Inflammatory macrophage treated with lipopolysaccharide for 1 hour (primary cell): ENCODE measurements at places on chromosomes 11 and 22.
A peak's percentile ranks its signal among the peaks of the same experiment; 100 is the strongest.

- no peak for DNase-seq
These were observed 3.7 kb upstream of the SSH3 start for GRCh38 chr11:67299471-67300191.

DNA sequence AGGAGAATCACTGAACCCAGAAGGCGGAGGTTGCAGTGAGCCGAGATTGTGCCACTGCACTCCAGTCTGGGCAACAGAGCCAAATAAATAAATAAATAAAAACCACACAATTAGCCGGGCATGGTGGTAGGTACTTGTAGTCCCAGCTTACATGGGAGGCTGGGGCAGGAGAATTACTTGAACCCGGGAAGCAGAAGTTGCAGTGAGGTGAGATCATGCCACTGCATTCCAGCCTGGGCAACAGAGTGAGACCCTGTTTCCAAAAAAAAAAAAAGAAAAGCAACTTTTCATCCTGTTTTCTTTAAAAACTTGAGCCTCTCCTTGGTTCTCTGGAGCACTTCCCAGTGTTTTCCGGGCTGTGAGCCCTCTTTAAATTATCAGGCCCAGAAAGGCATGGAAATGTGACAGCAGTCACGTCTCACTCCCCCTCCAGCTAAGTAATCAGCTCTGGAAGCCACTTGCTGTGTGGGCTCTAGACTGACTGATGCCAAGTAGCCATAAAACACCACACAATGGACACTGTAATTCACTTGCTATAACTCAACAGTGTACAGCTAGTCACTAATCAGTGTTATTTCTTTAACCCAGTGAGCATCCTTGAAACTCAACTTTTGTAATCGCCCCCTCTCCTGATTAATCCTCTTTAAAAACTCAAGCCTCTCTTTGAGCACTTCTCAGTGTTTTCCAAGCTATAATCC, 13.0 kb upstream of the MCHR1 start:
- DNase-seq, result no peak

DNA sequence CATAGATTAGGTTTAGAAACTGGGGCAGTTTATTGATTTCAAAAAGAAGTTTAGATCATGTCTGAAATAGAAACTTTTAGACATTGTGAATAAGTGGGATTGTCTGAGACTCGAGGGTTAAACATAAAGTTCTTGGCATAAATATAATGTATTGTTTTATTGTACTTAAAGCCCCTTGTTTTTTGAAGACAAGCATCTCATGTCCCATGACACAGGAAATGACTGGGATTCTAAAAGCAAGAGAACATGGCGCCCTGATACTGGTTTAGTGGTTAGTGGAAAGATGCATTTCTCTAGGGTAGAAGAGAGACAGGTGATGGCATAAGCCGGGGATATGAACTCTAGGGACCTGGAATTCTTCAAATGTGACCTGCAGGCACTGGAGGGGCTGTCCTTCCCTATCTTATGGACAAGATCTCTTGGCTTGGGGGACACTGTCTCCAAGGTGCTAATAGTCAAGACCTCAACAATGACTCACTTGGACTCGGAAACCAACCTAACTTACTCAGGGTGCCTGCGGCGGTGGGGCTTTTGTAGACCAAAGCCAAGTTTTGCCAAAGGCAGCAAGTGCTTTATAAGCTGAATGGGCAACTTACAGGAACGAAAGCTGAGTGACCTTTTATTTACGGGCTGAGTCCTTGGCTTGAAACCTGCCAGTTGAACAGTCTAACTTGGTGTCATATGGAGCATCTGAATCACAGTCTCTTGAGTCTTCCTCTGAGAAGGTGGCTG, 48.2 kb downstream of the UBASH3B start:
- DNase-seq, result no peak

DNA sequence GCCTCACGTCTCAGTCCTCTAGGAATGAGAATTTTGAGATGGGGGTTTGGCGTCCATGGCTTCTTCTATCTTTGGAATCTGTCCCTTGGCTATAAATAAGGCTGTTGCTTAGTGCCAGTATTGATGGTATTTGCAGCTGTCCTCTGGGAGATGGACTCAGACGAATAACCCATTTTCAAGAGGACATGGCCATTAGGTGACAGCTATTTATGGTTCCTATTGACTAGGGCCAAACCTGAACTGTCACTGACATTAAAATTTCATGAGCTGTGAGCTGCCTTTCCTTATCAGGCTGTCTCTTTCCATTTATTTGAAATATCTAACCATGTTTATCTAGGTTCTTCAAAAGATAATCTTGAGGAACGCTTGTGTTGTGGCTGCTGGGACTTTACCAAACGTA, 92.7 kb downstream of the NAV2 start:
- DNase-seq, result no peak

DNA sequence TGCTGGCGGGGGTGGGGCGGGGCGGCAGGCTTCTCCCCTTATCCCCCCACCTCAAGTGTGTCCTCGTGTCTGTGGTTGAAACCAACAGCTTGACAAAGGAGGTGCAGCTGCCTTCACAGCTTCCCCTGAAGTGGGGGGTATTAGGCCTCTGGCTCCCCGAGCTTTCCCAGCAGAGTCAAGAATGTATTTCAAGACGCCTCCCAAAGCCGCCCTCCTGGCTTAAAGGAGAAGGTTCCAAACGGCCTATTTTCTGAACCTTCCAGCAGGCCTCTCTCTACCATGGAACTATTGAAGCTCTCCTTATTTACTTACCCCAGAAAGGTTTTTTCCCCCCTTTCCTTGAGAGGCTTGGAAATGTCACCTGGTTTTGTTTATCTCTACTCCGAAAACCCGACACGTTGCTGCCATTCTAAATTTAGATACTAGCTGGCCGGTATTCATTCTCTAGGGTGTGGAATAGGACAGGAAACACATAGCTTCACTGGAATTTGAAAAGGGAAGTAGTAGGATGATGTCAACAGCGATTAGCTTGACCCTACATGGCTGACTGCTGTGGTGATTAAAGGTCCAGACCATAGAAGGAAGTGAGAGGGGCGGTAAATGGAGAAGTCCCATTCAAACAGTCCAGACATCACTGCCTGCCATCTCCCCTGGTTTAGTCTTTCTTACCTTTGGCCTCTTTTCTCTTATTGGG, 671 bp upstream of the PICALM start:
- DNase-seq, result peak; percentile 96

GRCh38 chr22:20792221-20792965, 18.5 kb downstream of the SERPIND1 start:
- no peak for DNase-seq

DNA sequence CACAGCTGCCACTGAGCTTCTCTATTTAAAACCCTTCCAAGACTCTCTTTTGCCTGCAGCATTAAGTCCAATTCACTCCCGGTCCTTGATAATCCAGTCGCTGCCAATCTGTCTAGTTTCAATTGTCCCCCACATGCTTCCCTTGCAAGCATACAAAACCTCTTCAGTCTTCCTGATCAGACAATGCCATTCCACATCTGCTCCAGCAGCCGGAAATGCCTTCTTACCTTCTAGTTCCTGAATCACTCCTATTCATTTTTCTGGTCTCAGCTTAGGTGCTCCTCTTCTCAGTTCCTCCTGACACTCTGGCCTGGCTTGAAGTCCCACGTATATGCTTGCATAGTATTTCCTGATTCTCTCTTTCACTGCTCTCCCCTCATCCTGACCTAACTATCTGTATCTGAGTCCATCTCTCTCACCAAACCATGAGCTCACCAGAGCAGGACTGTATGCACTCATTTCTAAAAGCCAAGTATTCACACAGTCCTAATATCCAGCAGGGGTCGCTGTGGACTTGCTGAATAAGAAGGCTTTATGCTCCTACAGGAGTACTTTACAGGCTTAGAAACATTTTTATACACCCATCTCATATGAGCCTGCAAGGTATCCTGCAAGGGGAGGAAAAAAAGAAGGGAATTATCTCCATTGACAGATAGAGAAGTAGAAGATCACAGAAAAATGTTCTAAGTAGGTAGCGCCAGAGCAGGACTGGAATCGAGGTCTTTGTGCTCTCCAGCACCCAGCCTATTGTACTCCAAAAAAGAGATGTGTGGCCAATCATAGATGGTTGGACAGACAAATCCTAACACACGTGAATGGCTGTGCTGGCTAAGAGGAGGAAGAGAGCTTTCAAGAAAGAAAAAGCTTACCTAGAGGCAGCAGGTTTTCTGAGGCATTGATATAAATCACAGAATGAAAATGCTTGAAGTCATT, 19.2 kb downstream of the XRRA1 start:
- DNase-seq, result peak; percentile 77

- peak; percentile 29 for DNase-seq
These were observed 4.7 kb downstream of the FCHSD2 start for GRCh38 chr11:73137262-73137943.

GRCh38 chr22:37017356-37017755, 1.9 kb downstream of the TST start:
- DNase-seq, result no peak

- peak; percentile 23 for DNase-seq
These were observed 10.2 kb downstream of the LRRC74B start for GRCh38 chr22:21055880-21056319.

DNA sequence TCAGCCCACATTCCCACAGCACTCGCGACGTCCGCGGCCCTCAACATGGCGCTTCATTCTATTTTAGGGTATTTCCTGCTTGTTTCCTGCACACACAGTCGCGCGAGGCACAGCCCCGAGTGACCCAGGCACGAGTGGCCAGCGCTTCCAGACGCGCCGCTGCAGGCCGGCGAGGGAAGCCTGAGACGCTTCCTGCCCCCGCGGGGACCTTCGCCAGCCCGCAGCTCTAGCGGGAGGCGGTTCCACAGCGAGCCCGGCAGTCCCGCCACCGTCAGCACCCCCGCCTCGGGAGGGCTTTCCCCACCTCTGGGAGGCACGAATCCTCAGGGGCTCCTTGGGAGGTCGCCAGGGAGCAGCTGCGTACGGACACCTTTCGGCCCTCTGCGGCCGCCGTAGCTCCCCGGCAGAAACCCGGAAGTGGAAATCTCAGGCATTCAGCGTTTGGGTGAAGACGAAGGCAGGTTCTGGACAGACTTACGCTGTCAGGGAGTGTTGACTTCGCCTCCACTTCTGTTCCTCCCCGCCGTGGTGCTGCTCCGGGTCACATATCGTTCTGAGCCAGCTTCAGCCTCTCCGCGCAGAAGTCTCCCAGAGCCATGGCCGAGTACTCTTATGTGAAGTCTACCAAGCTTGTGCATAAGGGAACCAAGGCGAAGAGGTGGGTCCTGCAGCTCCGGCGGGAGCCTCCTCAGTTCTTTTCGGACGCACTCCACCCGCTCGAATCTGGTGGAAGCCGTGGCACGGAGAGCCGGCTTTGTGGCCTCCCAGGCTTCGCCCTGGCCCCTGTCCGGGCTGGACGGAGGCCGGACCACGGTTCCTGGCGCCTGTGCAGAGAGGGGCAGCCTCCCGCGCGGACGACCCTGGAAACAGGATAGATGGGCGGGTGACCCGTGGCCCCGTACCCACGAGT, 2925.9 kb upstream of the OR11H1 start:
- no peak for DNase-seq

DNA sequence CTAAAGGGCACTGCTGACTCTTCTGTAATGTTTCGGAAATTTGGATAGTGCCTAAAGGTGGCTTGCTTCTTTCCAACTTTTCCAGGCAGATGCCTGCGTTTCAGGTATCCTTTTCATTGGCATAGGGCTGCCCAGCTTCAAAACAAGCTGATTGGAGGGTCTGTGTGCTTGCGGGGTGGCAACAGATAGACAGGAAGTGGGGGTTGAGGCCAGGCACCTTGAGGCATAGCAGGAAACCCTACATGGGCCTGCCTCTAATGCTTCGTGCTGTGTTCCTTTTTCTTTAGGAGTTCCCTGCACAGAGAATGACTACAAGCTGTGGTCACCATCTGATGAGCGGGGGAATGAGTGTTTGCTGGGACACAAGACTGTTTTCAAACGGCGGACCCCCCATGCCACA, 92.2 kb upstream of the SORL1-AS1 start:
- DNase-seq, result no peak

DNA sequence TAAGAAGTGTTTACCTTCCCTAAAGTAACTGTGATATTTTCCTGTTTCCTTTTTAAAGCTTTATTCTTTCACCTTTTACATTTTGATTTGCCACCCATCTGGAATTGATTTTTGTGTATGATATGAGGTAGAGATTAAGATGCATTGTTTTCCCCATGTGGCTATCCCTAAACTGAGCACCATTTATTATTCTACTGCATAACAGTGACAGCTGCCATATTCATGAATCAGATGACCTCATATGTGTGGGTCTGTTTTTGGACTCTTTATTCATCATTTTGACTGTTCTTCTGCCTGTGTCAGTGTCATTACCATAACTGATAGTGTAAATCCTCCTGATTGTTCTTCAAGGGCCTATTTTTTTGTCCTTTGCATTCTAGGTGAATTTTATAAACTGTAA, 50.8 kb downstream of the HIPK3 start:
- DNase-seq, result no peak

GRCh38 chr22:35411102-35411501, 11.2 kb downstream of the MCM5 start:
- peak; percentile 65 for DNase-seq

DNA sequence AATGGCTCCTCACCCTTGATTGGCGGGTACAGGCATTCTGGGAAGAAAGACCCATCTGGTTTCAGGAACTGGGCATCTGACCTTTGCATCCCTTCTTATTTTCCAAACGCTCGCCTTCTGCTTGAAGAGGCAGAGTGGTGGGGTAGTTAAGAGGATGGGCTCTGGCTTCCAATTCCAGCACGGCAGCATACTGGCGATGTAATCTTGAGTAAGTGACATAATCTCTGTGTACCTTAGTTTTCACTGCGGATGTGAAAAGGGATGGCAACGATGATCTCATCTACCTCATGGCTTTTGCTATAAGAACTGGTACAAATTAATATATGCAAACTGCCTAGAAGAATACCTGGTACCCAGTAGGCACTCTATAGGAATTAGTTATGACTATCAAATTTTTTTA, 10.0 kb upstream of the TIMP3 start:
- DNase-seq, result no peak

- DNase-seq, result no peak
These were observed 46.4 kb upstream of the HEPHL1 start for GRCh38 chr11:93974759-93975158.

DNA sequence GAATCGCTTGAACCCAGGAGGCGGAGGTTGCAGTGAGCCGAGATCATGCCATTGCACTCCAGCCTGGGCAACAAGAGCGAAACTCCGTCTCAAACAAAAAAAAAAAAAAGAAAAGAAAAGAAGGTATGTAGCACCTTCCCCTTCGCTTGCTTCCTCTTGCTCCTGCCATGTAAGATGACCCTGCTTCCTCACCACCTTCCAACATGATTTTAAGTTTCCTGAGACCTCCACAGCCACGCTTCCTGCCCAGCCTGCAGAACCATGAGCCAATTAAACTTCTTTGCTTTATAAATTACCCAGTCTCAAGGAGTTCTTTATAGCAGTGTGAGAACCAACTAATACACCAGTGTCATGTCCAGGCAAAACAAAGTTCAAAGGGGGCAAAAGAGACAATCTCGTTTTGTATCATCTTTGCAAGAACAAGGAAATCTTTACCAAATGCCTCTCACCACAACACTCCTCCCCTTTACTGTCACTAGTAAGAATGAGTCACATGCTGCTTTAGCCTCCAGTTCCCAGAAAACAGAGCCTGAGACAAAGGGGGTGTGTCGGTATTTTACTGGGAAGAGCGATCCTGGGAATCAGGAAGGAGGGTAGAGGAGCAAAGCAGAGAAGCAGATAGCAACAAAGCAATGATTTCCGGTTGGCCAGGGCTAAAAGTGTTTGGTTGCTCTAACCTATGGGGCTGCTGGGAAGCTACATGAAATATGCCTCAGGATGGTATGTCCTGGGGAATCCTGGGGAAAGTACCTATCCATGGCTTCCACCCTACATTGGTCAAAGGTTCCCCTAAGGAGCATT, 10.5 kb upstream of the MCHR1 start:
- DNase-seq, result peak; percentile 41

GRCh38 chr11:25838918-25839625, 492.9 kb upstream of the ANO3 start:
- no peak for DNase-seq

- peak; percentile 13 for DNase-seq
These were observed 56.0 kb downstream of the USP35 start for GRCh38 chr11:78244546-78245255.

- no peak for DNase-seq
These were observed 25.3 kb upstream of the PARVB start for GRCh38 chr22:43998679-43999264.
